ENCODE measurements at places on chromosomes 3 and 15.

DNA sequence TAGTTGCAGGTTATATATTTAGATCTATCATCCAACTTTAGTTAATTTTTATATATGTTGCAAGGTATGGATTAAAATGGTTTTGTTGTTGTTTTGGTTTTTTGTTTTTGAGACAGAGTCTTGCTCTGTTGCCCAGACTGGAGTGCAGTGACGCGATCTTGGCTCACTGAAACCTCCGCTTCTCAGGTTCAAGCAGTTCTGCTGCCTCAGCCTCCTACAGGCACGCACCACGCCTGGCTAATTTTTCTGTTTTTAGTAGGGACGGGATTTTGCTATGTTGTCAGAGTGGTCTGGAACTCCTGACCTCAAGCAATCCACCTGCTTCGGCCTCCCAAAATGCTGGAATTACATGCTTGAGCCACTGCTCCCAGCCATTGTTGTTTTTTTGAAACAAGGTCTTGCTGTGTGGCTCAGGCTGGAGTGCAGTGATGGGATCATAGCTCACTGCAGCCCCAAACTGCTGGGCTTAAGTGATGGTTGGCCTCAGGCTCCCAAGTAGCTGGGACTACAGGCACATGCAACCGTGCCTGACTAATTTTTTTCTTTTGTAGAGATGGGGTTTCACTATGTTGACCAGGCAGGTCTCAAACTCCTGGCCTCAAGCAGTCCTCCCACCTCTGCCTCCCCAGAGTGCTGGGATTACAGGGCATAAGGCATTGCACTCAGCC is 92.0 kb downstream of the ZNF609 start:
- DNase-seq, result no peak

GRCh38 chr3:158531334-158531733 is 39.7 kb upstream of the MLF1 start:
- no peak for DNase-seq

DNA sequence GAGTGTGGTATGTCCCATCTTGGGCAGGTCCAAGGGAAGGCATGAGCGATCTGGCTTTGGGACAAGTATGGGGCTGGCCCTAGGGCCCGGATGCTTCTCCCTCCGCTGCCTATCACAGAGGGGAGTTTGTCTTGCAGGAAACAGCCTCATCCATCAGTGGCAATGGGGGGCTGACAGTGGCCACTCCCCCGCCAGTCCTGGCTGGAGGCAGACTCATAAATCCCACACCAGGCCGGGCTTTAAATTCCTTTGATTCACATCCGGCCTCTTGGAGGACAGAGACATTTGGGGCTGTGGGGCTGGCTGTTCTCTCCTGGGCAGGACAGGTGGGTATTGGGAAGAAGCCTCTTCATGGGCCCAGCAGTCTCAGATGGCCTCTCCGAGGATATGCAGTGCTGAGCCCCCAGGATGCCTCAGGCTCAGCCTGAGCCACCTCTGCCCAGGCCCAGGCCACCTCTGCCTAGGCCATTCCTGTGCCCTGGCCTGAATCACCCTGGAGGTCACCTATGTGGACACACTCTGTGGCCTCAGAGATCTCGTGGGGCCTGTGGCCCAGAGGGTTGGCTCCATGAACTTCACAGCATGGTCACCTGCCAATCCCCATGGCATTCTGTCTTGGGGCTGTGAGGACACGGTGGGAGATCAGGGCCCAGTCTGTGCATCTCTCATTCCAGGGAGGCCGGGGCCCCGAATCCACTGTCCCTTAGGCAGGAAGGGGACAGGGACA is 84.2 kb upstream of the GOLGA6L4 start:
- no peak for DNase-seq

GRCh38 chr3:51953445-51953844 is 1.7 kb upstream of the GPR62 start:
- DNase-seq, result no peak

DNA sequence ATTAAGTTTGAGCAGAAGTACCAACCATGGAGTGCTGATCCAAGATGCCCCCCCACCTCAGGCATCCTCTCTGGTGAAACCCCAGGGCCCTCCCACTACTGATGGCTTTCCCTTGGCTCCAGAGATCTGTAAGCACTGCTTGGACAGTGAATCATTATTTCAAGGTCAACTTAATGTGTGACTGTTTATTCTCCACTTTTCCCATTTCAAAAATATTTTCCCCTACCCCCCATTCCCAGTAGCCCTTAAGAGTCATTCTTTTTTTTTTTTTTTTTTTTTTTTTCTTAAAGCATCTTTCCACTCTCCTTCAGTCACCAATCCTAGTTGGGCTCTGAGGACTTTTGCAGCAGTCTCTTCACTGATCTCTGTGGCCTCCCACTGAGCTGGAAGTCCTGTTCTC is 82.6 kb downstream of the PCCB start:
- no peak for DNase-seq

DNA sequence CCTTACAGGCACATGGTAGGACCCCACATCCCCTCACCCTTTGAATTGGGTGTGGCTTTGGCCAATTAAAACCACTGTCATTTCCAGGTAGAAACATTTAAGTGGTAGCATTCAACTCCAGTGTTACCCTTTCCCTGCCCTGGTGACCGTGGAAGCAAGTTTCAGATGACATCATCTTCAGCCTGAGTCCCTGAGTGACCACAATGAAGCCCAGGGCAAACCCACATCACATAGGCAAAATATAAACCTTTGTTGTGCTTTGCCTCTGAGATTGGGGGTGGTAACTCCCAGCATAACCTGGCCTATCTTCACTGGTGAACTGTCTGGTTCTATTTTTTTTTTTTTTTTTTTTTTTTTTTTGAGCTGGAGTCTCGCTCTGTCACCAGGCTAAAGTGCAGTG is 404.0 kb upstream of the WNT5A start:
- no peak for DNase-seq

- no peak for DNase-seq
Observed at GRCh38 chr3:38566215-38566528, 70.0 kb downstream of the EXOG start.

GRCh38 chr3:196706731-196707130 is 5.3 kb downstream of the CEP19 start:
- no peak for DNase-seq

DNA sequence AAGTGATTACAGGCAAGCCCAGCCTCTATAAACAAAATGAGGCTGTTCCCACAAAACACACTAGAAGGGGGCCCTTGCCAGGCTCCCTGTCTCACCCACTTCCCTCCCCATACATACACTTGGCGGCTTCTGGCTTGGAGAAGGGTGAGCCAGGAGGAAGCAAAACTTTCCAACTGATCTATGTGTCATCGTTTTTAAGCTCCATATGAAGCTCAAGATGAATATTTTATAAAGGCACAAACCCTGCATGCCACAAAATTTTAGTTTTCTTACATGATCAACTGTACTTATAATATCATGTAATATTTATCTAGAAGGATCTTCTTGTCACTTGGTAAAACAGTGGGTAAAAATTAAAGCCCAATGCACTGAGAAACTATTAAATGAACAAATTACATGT is 80.8 kb upstream of the TJP1 start:
- no peak for DNase-seq

DNA sequence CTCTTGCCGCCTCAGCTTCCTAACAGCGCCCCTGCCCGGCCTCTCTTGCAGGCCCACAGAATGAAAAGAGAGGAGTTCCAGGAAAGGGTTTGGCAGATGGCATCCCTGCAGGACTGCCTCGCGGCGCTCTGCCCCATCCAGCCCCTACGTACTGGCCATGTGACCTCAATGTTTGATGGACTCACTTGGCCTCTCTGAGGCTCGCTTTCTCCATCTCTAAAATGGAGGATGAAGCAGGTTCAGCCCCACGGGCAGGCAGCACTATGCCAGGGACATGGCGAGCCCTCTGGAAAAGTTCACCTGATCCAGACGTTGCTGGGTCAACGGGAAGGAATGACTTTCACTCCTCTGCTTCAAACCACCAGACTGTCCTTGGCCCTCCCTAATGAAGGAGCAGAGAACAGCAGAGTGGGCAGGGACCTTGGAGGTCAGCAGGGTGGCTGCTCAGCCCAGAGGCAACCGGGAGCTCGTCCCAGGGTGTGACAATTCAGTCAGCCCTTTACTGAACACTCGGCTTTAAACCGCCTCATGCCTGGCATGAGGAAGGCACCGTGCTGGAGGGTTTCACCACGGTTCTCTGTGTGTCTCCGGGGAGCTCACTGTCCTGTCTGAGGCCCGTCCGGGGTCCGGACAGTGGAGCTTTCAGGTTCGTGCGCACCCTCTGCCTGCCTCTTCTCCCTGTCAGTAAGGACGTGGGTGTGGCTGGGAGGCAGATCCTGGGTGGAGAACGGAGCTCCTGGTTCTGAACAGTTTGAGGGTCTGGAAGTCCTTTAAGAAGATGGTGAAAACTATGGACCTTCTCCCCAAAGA is 101.3 kb downstream of the LINGO1 start:
- DNase-seq, result no peak

DNA sequence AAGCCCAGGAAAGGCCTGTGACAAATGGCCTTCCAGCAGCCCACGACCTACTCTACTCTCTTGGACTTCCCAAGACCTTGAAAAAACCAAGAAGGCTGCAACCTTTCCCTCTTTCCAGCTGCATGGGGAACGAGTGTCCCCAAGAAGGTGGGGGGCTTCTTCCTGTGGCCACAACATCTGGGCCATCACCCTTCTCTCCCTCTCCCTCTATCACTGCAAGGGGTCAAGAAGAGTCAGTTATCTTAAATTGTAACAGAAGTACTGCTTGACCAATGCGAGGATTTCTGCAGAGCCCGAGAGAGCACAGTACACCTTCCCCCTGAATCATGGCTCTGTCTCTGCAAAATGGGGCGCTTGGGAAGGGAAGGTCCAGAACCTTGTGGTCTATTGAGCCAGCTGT is 63.7 kb upstream of the ACAN start:
- no peak for DNase-seq

DNA sequence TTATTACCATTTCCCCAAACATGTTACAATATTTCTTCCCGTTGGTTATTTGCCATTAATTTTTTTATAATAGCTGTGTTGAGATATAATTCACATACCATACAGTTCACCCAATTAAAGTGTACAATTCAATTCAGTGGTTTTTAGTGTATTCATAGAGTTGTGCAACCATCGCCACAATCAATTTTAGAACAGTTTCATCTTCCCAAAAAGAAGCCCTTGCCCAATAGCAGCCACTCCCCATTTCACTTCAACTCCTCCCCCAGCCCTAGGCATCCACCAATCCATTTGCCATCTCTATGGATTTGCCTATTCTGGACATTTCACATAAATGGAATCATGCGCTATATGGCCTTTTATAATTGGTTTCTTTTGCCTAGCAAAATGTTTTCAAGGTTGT is 225.1 kb downstream of the EPHB1 start:
- no peak for DNase-seq
